Trophoblast cell (in vitro differentiated cells and primary cell): ENCODE measurements at places on chromosomes 13 and 19.

- DNase-seq = no peak
Observed at GRCh38 chr13:32647926-32648325, 61.7 kb downstream of the PDS5B start.

GRCh38 chr13:36339600-36340155 is 6.5 kb downstream of the SPART start:
- DNase-seq = peak; percentile 68

DNA sequence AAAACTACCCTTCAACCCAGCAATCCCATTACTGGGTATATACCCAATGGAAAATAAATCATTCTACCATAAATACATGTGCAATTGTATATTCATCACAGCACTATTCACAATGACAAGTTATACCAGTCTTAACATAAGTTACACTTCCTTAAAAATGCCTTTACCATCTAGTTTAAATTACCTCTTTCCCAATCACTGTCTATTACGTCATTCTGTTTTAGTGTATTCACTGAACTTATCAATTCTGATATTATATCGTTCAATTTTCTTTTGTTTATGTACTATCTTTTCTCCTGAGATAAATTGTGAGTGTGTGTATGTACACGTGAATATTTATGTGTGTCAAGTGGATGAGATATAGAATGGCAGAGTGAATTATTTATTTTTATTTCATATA is 1416.8 kb downstream of the OLFM4 start:
- DNase-seq = no peak

DNA sequence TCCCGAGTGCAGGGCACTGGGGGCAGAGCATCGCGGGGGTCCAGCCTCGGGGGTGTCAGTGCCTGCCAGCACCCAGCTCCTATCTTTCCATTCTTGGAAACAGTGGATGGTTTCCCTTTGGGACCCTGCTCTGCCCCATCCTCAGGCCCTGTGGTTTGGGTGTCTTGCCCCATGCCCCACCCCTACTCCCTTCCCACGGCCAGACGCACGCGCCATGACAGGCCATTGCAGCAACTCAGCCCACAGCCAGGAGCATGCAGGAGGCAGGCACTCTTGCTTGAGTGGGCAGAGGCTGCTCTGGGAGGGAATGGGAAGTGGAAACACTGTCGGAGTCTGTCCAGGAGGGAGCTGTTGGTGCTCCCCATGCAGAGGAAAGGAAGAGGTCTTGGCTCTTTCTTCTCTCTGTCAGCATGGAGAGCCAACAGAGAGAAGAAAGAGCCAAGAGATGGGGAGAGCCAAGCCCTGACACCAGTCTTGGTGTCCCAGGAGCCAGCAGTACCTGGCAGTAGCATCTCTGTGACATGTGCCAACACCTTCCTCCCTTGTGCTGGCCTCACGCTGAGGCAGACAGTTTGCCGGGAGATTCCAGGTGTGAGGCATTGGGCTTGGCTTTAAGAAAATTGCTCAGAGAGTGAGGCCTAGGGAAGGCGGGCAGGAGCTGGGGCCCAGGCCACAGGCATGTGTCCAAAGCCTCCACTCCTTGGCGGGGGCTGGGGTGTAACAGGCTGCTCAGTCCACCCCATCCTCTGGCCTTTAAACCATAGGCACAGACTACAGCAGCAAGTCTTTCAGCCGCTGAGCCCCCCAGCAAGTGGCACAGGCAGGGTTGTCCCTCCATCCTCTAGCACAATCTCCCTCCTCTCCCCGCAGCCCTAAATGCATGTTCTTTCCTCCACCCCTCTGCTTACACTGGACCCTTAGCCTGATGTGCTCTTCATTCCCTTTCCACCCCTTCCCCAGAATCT is 86.7 kb upstream of the UQCRFS1 start:
- no peak for DNase-seq

DNA sequence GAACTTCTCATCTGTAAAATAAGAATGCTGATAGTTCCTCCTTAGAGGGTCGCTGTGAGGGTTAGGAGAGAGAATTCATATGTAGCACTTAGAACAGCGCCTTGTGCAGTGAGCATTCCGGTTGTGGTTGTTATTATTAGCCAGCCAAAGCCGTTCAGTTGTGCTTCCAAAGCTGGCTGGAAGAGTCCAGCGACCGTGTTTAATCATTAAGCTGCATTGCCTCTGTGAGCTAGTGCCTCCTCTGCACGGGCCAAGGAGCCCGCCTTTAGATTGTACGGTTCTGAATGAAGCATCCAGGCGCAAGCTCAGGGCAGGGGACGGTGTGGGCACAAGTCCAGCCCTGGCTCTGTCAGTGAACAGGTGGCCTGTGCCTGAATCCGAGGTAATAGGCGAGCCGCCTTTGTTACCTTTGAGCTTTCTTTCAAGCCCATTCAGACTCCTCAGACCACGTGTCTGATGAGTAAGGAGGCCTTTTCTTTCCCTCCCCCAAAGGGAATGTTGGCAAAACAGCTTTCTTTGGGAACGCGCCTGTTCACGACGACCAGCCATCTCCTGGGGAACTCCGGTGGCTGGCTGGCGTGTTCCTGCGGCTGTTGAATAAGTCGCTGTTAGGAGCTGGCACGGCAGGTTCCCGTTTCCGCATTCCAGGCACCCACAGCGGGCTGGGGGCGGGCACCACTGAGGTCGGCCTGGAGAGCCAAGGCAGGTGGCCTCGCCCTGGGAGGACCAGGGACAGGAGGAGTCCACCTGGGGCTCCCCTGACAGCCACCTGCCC is 25.1 kb downstream of the SIPA1L3 start:
- DNase-seq = peak; percentile 29

DNA sequence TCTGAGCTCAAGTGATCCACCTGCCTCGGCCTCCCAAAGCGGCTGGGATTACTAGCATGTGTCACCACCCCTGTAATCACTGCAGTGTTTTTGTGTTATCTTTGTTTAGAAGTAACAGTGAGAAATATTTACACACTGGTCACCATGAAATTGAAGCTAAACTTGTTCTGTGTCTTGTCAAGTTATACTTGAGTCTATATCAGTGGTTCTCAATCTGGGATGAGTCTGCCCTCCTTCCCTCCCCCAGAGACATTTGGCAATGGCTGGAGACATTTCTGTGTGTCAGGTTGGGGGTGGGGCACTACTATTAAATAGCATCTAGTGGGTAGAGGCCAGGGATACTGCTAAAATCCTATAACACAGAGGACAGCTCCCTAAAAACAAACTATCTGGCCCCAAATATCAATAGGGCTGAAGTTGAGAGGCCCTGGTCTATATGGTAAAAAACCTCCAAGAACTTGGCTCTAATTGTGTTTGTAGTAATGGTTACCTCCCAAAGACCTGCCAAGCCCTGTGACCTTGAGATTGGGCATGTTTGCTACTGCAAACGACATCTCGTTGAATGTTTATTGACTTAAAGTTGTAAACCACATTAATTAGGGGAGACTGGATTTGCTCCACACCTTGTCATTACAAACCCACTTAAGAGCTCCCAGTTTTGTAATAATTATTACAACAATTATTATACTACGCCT is 6.9 kb downstream of the CTU1 start:
- DNase-seq = no peak

- DNase-seq = peak; percentile 88
Observed at GRCh38 chr13:44171156-44171555, 202.5 kb upstream of the SERP2 start.

DNA sequence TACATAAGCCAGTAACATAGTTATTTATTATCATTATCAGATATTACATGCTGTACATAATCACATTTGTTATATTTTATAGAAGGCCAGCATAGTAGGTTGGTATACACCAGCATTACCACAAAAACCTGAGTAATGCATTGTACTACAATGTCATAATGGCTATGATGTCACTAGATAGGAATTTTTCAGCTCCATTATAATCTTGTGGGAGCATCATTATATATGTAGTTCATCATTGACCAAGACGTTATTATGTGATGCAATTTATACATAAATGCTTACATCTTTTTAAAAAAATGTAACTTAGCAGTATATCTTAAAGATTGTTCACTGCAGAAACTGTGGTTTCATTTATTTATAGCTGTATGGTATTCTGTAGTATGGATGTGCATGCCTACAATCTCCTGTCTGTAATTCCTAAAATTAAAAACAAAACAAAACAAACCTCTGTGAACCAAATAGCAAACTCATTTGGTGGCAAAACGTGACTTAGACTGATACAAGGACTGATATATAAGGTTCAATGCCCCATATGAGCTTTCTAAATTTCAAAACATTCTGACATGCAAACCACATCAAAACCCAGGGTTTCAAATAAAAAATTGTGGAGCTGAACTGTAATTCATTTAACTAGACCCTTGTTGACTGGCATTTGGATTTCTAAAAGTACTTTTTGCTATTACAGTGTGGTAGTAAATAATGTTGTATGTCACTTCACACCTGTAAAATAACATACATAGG is 250.9 kb downstream of the DLEU7 start:
- peak; percentile 23 for DNase-seq
